MV-4-11 (cell line): ENCODE measurements at places on chromosomes 11 and 22.

- peak; percentile 37 for DNase-seq
Measured at GRCh38 chr22:40345815-40346184, 500 bp upstream of the ADSL start.

DNA sequence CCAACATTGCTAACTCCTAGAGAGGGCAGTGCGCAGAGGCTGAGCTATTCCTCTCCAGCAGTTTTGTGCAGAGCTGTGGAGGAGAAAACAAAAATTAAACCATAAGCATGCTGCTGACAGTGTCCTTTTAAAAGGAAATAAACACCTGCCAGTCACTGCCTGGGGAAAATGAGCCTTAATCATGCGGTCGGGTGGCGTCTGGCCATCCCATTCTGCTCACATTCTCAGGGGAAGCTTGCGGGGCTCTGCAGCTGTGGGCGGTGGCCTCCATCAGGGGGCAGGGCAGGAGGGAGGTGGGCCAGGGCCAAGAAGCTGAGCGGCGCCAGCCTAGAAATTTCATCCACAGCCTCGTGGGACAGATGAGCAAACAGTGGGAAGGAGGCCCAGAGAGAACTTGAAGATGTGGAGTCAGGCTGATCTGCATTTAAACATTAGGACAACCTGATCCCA, 71.0 kb upstream of the TP53I11 start:
- no peak for DNase-seq

DNA sequence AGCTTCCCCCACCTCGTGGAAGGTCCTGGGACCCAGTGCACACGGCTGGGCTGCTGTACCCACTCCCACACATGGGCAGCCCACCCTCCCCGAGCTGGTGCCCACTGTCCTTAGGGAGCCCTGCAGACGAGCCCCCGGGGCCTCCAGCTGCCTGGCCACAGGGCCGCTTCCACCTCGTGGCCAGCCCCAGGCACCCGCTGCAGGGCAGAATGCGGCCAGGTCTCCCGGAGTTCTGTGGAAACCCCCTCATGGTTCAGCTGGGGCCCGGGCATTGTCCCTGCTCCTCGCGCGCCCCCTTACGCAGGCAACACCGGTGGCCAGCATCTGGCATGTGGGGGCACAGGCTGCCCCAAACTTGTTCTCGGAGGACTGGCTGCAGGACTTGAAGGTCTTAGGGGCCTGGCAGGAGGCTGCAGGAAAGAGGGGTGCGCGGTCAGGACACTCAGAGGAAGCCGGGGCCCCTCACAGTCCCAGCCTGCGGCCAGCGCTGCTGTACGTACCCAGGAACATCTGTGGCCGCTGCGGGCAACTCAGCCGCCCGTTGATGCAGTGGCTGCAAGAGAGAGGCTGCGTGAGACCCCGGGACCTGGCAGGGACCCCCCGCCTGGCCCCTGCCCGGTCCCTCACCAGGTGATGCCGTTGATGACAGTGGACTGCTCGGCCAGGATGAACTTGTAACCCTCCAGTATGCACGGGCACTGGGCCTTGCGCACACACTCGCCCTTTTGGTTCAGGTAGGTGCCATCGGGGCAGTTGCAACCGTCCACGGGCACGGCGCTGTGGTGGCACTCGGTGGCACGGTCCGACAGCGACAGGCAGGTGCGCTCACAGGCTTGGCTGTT, 9.7 kb downstream of the MUC6 start:
- DNase-seq: no peak

- no peak for DNase-seq
Measured at GRCh38 chr11:31720671-31721365, 90.3 kb downstream of the PAX6 start.

DNA sequence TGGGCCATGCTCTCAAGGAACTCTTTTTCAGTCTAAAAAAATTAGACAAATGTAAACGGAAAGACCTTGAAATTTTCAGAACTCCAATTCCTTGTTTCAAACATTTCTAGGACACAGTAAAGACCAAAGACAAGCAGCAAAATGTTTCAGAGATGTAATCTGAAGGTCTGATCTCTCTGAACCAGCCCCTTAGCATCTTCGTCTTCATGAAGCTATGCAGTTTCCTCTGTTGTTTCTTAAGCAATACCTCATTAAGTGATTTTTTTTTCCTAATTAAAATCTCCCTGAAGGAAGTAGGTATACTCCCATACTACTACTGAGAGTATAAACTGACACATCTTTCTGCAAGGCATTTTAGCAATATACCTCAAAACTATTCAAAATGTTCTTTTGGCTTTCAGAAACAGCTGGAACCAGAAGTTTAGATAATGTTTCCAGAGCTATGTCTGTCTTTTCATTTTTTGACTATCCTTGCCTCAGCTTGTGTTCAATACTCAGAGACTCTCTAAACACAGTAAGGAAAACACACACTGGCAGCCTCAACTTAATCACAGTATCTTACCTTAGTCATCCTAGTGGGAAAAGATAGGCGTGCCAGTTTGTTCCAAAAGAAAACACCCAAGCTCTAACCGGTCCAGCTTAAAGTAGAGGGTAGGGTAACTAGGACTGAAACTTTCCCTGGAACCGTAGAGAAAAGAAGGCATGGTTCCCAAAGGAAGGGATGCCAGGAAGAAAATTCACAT, 25.1 kb downstream of the SBF2 start:
- DNase-seq: no peak

GRCh38 chr11:83511646-83512045, 225.5 kb upstream of the CCDC90B start:
- no peak for DNase-seq

DNA sequence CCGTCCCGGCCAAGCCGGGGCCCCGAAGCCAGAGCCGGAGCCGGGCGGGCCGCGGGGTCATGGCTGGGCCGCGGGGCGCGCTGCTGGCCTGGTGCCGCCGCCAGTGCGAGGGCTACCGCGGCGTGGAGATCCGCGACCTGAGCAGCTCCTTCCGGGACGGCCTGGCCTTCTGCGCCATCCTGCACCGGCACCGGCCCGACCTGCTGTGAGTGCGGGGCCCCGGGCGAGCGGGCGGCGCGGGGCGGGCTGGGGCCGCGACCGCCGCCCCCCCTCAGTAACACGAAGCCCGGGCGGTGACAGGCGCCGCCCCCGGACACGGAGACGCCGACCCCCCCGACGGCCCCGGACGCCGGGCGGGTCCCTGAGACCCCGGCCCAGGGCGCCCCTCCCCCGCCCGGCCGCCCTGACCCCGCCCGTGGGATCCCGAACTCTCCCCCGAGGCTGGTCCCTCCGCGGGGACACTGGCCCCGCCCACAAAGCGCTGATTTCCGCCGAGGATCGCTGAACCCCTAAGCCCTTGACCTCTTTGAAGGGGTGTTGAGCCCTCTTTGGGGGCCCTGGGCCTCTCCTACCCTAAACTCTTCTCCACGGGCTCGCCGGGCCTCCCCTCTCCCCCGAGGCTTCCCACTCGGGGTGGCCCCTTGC, 389 bp downstream of the MICALL1 start:
- DNase-seq: no peak

DNA sequence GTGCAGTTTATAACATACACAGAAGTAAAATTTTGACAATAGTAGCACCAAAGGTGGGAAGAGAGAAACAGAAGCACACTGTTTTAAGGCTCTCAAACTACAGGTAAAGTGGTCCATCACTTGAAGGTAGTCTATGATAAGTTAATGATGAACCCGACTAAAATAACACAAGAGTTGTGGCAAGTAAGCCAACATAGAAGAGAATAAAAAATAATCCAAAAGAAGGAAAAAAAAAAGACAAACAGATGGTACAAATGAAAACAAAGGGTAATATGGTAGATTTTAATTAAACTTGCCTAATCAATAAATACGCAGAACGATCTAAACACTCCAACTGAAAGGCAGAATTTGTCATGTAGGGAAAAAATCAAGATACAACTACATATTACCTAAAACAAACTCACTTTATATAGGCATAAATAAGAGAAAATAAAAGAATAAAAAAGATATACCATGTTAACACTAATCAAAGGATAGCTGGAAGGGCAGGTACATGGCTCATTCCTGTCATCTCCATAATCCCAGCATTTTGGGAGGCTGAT, 31.6 kb downstream of the DGCR2 start:
- DNase-seq: no peak

DNA sequence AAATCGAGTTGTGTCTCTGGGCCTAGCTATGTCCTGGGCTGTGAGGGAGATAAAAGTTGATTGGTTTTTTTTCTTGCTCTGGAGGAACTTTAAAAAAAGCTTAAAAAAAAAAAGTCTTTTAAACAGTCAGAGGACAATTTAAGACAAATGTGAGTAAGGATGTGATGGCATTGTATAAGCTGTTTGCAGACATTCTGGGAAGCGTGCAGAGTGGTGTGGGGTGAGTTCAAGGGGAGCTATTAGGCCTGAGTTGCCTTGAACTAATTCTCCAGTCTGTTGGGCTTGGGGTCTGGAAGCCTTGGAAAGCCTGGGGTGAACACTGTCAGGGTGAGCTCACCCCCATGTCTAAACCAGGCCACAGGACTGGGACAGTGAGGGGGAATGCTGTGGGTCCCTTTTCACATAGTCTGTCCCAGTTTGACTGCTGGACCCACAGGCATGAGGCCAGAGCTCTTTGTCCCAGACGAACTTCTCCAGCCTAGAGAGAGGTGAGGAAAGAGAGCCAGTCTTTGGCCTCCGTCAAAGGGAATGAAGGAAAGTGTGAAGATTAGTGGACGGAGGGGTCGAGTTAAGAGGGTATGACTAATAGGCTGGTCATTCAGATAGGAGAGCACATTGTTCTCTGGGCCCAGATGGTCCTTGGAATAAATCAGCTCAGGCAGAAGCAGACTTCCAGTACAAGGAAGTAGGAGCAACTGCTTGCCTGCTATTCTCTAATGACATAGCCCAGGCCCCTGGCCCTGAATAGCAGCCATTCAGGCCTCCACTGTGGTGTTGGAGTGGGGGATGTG, 76.4 kb upstream of the NNMT start:
- no peak for DNase-seq

- DNase-seq: no peak
Measured at GRCh38 chr22:27991586-27992293, 72.7 kb upstream of the PITPNB start.
